ENCODE measurements at places on chromosomes 11 and 22.

- DNase-seq: no peak
Observed at GRCh38 chr11:76263166-76263565, 56.9 kb upstream of the WNT11 start.

GRCh38 chr11:112899235-112900006 lies 61.8 kb upstream of the NCAM1 start:
- DNase-seq: no peak

GRCh38 chr11:75768909-75769771 lies 562 bp downstream of the DGAT2 start:
- no peak for DNase-seq

DNA sequence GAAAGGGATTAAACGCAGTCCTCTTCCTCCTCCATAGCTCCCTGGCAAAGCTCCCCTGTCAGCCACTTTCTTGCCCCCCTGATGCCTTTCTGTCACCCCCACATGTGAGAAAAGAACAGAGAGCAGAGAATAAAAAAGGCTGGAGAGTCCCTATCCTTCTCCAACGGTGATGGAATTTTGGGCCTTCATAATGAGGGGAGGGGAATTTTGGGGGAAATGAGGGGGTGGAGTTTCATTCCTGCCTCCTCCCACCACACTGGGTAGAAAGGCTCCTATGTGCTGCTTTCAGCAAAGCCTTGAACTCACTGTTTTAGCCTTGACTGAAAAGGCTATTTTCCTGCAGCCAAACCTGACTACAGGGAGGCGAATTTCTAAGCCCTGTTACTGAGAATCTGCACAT lies 59.3 kb downstream of the C11orf58 start:
- DNase-seq: no peak
